Naive thymus-derived CD4-positive, alpha-beta T cell (primary cell): ENCODE measurements at places on chromosomes 2 and 18. TPM values are rescaled to one million over a fixed set of nuclear protein-coding genes. Genes with fewer than 3 reads are reported as not detected.

The FRZB gene
- total RNA-seq = not detected

The LIMS2 gene
- 13.7 and 15.1 TPM in 2 replicates for total RNA-seq

The PROC gene
- total RNA-seq = not detected

The PSD4 gene
- 96.4 TPM for total RNA-seq

The SLC14A1 gene
- 12.9 TPM for total RNA-seq

The GALNT13 gene
- 0.28 and 0.44 TPM in 2 replicates for total RNA-seq

The SMAD7 gene
- total RNA-seq = 21.2 TPM

The POTEC gene
- not detected for total RNA-seq

The MARCO gene
- not detected for total RNA-seq

The NPAS2 gene
- total RNA-seq = 10.1 TPM

The SLC39A6 gene
- 17.5 TPM for total RNA-seq

The MROH2A gene
- total RNA-seq = not detected

The CDH7 gene
- total RNA-seq = not detected

The NMUR1 gene
- not detected for total RNA-seq

The ITPRIPL1 gene
- total RNA-seq = 0.79 TPM

The IL36G gene
- total RNA-seq = not detected in 2 replicates

The BBS5 gene
- total RNA-seq = 2.3 TPM

The EFR3B gene
- total RNA-seq = not detected

The C2orf66 gene
- total RNA-seq = not detected

The BABAM2 gene
- total RNA-seq = 34.2 TPM

The EMILIN1 gene
- total RNA-seq = 1.4 and 1.5 TPM in 2 replicates

The B4GALT6 gene
- 1.6 TPM for total RNA-seq

The ACVR1 gene
- 41.6 and 42.0 TPM in 2 replicates for total RNA-seq

The UGT1A8 gene
- total RNA-seq = not detected

The POTEI gene
- not detected for total RNA-seq

The MCEE gene
- total RNA-seq = 13.6 TPM

The RAD51AP2 gene
- total RNA-seq = not detected

The TUBB6 gene
- total RNA-seq = 1.6 TPM

The HOXD13 gene
- total RNA-seq = not detected

The ACAA2 gene
- total RNA-seq = 90.0 and 94.7 TPM in 2 replicates

The PLGLB2 gene
- 5.4 TPM for total RNA-seq

The SFTPB gene
- total RNA-seq = not detected

The CDH20 gene
- 0.44 TPM for total RNA-seq

The DHX57 gene
- 17.9 TPM for total RNA-seq

The LRRTM1 gene
- total RNA-seq = not detected

The ANO7 gene
- 0.27 TPM for total RNA-seq

The OSR1 gene
- total RNA-seq = not detected

The PAX8 gene
- 1.5 TPM for total RNA-seq

The NOSTRIN gene
- total RNA-seq = 0.73 TPM

The ANKRD30BL gene
- not detected for total RNA-seq

The TPO gene
- total RNA-seq = not detected

The CCNYL1 gene
- total RNA-seq = 5.6 and 6.7 TPM in 2 replicates

The CYB5A gene
- 15.8 TPM for total RNA-seq

The CCDC150 gene
- 0.13 TPM for total RNA-seq

The KLF7 gene
- total RNA-seq = 24.4 and 25.4 TPM in 2 replicates

The CCDC142 gene
- total RNA-seq = 33.8 and 35.7 TPM in 2 replicates

The STK11IP gene
- 42.1 TPM for total RNA-seq

The PARD3B gene
- 4.0 TPM for total RNA-seq

The TNFAIP6 gene
- not detected for total RNA-seq

The TFPI gene
- total RNA-seq = 0.08 and 0.15 TPM in 2 replicates

The KCNG2 gene
- total RNA-seq = not detected in 2 replicates

The RNU2-63P gene
- total RNA-seq = not detected
